Muscle of arm (tissue), 14 donors: ENCODE measurements at places on chromosomes 4 and X. TPM values are rescaled to one million over a fixed set of nuclear protein-coding genes. Genes with fewer than 3 reads are reported as not detected.

GRCh38 chrX:86946569-86946968 lies 571.0 kb upstream of the KLHL4 start:
- peak; percentile 24 for DNase-seq

The PLXNB3 gene
- 3.0 TPM for polyA plus RNA-seq

The CENPVL1 gene
- polyA plus RNA-seq: not detected

DNA sequence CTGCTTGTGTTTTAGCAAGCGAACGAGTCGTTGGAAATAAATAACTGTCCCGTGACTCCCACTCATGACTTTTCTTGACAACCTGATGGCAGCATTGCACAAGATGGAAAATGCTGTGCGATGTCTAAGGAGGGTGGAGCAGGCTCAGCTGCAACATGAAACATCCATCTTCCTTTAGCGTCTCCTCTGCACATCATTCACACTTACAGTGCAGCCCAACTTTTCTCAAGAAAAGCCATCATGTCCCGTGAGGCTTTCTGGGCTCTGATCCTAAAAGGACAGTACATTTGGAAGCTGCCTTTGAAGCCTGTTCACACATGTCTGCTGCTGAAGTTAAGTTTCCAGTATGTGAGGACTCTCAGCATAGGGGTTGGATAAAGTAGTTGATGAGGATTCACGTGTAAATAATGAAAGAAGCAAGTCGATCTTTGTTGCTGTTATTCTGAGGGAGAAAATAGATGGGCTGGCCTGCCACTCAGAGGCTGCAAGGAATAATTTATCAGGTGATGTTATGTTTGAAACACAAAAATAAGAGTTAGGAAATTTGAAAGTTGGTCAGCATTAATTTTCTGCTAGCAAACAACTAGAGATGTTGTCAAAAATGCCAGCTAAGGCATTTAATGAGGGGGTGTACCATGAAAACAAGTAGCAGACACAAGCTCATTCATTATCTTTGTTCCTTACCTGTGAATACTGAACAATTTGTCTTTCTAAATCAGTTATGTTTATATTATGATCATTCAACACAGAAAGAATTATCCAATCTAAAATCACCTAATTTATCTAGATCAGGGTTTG lies 328.7 kb upstream of the ZFP42 start:
- peak; percentile 65 for DNase-seq

DNA sequence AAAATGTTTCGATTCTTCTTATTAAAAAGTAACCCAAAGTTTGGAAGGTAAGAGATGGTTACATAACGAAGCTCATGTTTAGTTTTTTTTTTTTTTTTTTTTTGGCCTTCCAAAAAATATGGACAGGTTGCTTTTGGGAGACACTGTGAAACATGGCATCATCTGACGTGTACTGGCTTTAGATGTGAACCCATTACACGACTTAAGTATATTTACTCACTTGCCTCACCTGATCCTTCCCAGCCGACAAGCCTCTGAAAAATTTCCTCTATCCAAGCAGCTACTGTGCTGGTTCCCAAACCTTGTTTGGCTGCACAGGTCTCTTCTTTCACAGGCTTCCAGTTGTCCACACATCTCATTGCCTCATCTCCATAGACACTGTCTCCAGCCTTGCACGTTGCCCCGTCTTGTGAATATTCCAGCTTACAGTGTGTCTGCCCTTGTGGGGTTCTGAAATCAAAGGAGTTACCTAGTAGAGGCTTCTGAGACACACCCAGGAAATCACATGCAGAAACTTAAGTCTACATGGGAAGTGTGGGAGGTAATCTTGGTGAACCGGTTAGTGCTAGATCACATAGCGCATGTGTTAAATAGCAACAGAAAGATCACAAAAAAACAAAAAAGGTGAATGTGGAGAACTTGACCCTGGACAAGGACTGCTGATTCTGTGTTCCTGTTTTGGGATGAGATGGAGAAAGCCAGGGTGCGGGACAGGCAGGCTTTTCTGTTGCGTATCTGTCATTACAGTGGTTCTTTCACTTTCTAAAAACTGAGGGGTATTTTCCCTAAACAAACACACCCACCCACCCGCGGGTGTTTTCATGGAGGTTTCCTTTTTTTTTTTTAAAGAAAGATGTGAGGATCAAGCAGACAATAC lies 328.6 kb downstream of the ARHGAP10 start:
- DNase-seq: no peak

DNA sequence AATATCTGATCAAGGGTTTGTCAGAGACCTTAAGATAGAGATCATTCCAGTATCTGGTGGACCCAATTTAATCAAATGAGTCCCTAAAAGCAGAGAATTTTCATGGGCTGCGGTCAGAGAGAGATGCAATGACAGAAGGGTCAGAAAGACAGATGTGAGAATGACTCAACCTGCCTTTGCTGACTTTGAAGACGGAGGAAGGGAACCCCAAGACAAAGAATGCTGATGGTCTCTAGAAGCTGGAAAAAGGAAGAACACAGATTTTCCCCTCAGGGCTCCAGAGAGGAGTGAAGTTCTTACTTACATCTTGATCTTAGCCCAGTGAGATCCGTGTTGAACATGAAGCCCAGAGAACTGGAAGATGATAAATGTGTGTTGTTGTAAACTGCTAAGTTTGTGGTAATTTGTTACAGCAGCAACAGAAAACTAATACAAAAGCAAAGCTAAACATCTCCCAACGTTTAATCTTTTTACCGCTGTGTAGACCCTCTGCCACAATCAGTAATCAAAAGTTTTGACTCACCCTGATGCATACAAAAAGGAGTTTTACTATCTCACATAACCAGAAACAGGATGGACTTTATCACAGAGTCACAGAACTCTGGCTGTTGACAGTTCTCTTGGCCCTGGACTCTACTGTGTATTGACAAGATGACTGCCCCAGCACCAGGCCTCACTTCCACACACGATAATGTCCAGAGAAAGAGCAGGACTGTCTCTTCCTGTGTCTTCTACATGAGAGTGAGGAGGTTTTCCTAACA lies 70.2 kb upstream of the MAGEB2 start:
- DNase-seq: no peak

DNA sequence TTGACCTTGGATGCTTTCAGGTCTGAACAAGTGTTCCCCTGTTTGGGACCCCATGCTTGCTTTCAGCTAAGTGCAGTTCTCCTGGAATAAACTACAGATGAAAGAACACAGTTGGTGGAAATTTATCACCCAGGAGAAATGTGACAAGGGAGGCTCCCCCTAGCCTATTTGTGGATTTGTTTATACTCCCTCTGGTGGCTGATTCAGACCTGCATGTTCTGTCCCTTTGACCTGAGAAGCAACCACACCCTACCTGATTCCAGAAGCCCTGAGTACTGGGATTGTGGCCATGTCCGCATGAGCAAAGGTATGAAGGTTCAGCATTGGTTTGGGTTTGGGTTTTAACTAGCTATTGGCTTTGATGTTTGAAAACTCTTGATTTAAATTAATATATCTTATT lies 440.9 kb downstream of the MID1IP1 start:
- DNase-seq: no peak

The PAGE4 gene
- polyA plus RNA-seq: not detected

- no peak for DNase-seq
Measured at GRCh38 chr4:174334628-174335027, 50.9 kb downstream of the CEP44 start.

DNA sequence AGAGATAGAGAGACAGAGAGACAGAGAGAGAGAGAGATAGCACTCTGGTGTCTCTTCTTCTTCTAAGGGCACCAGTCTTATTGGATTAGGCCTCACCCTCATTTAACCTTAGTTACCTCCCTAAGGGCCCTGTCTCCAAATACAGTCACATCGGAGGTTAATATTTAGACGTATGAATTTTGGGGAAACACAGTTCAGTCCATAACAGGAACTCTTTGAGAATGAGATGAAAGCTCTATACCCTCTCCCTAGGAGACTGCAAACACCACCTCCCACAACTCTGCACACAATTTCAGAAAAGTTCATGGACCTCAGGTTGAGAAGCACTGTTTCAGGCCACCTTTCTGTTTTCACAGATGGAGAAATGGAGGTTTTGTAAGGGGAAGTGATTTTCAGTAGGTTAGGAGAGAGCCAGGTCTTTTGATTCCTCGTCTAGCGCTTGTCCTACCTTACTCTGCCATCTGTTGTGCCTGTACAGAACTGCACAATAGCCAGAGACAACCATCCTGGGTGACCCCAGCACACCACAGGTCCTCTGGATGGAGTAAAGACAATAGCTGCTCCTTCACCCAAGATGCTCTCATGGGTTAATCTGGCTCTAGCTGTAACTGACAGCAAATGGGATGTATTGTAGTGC lies 16.9 kb upstream of the LOC101059915 start:
- DNase-seq: no peak

DNA sequence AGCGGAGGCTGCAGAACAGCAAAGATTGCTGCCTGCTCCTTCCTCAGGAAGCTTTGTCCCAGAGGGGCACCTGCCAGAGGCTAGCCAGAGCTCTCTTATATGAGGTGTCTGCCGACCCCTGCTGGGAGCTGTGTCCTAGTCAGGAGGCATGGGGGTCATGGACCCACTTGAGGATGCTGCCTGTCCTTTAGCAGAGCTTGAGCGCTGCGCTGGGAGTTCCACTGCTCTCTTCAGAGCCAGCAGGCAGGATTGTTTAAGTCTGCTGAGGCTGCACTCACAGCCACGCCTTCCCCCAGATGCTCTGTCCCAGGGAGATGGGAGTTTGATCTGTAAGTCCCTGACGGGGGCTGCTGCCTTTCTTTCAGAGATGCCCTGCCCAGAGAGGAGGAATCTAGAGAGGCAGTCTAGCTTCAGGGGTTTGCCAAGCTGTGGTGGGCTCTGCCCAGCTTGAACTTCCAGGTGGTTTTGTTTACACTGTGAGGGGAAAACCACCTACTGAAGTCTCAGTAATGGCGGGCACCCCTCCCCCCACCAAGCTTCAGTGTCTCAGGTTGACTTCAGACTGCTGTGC lies 10.9 kb downstream of the DCK start:
- DNase-seq: no peak

DNA sequence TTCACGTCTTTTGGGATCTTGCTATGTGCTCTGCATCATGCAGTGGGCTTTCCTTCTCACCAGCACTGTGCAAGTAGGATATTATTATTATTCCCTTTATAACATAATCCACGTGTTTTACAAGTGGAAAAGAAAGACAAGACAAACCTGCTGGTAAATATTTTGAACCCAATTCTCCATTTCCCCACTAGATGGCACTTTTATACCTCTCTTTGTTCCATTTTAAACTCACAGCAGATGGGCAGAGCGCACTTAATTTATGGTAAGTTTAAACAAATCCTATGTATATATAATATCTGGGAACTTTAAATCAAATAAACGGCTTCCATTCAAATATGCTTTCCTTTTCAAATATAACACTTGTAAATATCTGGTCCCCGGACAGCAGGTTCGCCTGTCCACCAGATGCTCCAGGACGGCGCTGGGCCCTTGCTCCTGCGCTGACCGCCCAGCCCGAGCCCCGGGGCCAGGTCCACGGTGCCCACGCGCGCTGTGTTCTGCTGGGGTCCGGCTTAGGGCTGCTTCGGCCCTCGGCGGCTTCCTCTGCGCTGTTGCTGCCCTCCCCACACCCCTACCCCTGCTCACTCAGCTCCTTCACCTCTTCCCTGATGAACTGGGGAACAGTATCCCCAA lies 31.1 kb downstream of the F11 start:
- DNase-seq: peak; percentile 63

GRCh38 chr4:42488554-42488953 lies 91.3 kb downstream of the SHISA3 start:
- DNase-seq: no peak

The COL4A5 gene
- polyA plus RNA-seq: 12.3 TPM

The SLC30A9 gene
- 62.7 TPM for polyA plus RNA-seq

DNA sequence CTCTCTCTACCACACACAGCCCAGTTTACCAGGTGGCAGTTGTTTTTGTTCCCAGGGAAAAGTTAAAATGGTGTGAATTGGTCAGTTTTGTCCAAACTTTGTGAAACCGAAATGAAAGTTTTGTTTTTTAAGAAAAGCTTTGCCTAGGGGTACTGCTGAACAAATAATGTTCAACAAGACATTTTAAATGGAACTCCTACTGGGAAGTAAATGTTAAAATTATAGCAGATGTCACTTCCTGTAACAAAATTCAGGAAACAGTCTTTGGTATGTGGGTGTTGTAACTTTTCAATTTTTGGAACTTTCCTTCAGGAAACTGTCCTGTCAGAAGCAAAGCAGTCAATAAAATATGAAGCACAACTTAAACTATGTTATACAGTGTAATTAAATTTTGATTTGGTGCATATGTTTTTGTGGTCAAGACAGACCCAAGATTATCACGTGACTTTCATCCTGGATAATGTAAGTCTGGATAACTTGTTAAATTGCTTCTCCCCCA lies 79.5 kb downstream of the AFF1 start:
- no peak for DNase-seq

The AIFM1 gene
- 25.0 TPM for polyA plus RNA-seq

DNA sequence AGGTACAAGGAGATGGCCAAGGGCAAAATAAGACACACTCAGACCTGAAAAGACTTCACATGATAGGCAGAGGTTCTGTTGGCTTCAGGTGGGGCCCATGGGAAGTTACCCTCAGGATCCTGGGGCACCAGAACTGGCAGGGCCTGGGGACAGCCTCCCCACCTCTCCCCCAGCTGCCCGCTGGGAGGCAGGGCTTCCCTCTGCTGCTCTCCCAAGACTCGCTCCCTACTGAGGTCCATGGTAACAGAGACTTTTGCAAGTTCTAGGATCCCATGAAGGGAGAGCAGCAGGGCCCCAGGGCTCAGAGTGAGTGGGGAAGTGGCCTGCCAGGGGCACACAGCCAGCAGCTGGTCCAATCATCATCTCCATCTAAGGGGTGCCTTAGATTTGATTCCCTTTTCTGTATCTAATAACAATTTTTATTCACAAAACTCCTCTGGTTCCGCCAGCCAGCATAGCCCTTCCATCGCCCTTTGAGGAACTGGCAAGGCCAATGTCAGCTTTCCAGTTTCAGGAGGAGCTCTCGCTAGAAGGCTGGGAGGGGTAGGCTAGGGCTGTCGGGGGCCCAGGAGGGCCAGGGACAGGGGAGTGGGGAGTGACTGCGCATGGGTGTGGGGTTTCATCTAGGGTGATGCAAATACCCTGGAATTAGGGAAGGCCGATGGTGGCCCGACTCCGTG lies 78.2 kb downstream of the SLC2A9 start:
- DNase-seq: no peak

DNA sequence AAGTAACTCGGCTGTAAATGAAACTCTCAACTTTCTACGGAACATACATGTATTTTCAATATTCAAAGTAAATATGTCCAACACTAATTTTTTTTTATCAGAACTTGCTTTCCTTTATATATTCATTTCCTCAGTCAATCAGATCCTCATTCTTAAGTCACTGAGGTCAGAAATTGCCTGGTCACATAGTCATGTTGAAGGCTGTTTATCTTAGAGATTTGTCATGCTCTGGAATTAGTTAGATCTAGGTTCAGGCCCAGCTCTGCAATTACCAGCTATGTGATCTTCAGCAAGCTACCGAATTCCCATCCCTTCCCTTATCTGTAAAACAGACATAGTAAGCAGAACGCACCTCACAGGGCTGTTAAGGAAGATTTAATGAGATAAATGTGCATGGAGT lies 228.8 kb downstream of the SPCS3 start:
- no peak for DNase-seq

The SYTL5 gene
- 0.21 TPM for polyA plus RNA-seq

DNA sequence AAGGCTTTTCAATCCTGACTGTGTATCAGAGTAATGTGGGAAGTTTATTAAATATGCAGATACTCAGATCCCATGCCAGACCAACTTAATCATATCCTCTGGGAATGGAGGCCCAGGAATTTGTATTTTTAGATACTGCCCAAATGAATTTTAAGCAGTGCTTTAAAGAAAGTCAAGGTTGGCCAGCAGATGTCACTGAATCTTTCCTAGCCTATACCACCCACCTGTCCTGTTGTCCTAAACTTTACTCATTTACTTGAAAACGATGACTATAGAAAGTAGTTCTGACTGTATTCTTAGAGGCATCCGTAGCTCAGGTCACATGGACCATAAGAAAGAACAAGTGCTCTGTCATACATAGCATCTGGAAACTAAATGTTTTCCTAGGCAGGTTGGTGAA lies 79.9 kb downstream of the AMOT start:
- no peak for DNase-seq
